ENCODE measurements at places on chromosomes 6 and 20.

- DNase-seq: no peak
These were observed 14.8 kb upstream of the ADGB start for GRCh38 chr6:146583966-146584365.

DNA sequence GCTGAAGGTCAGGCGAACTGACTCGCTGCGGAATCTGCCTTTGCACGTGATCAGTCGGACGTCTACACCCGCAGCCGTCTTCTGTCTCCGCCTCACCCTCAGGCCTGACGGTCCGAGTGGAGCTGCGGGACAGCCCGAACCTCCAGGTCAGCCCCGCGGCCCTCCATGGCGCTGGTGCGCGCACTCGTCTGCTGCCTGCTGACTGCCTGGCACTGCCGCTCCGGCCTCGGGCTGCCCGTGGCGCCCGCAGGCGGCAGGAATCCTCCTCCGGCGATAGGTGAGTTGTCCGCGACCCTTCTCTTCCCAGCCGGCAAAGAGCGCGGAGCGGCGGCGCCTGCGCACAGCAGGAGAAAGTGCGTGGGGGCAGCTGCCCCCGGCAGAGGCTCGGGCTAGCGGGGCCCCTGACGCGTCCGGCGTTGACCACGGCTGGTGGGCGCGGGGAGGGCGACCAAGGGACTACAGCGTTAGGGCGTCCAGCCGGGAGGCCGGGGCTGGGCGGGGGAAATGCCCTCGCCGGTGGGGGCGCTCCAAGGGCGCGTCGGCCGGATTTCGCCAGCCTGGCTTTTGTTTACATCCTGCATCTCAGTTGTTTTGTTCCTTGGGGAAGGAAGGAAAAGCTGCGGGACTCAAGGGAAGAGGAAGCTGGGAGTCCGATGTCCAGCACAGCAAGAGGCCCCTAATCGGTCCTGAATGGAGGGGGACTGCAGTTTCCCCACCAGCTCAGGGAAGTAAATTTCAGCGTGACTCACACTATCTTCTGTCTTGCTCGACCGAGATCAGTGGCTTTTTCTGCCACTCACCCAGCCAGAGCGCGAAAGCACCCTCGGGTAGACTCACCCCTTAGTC is at the start of gene SMPDL3A:
SMPDL3A (plus strand) TSS at position 77 of the 846 bp plus-strand sequence; CDS start at position 166, 89 bp downstream.
- no peak for DNase-seq

DNA sequence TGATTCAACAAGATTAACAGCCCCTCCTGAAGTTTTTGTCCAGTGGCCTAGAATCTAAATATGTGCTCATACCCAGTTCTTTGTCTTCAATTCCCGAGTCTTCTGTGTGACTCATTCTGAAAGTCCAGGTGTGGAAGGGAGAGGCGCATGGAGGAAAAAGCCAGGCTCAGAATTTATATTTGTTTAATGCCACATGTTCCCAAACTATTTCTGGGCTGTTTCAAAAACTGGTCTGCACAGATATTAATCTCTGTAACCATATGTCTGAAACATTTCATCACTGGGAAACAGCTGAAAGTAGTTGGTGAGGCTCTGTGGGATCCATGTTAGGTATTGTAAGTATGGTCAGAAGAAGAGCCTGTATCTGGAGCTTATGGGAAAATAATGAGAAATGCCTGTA is 266.0 kb downstream of the PAX1 start:
- DNase-seq: no peak

DNA sequence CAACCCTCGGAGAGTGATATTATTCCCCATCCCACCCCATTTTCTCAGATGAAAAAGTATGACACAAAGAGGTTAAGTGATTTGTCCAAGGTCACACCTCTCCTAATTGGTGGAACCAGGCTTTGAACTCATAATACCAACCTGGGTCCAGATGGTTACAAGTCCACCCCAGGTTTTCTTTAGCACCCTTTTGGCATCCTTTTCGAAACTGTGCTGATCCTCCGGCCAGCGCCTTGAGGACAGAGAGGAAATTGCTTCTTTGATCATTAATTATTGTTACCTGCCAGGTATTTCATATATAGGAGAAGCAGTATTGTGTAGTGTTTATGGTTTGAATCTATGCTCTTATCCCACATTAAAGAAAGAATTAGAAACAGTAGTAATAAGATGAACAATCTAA is 29.3 kb upstream of the PDYN start:
- DNase-seq: no peak

- no peak for DNase-seq
These were observed 106.4 kb upstream of the SGK1 start for GRCh38 chr6:134424165-134424797.

GRCh38 chr6:142387997-142388815 is 86.4 kb downstream of the ADGRG6 start:
- no peak for DNase-seq

DNA sequence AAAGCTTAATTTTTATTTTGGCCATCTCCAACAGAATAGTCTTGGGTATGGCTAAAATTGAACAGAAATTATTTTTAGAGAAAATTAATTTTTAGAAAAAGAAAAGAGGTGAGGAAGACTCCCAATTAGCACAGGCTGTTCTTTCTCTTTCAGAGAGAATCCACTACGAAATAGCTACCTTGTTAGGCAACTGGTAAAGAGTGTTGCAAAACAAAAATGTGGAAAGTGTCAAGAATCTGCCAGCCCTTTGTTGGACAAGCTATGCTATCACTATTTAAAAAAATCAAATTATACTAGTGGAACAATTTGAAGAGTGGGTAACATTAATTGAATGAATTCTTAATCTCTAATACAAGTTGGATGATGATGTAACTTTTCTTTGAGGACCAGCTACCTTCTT is 19.2 kb upstream of the ZSCAN9 start:
- no peak for DNase-seq

DNA sequence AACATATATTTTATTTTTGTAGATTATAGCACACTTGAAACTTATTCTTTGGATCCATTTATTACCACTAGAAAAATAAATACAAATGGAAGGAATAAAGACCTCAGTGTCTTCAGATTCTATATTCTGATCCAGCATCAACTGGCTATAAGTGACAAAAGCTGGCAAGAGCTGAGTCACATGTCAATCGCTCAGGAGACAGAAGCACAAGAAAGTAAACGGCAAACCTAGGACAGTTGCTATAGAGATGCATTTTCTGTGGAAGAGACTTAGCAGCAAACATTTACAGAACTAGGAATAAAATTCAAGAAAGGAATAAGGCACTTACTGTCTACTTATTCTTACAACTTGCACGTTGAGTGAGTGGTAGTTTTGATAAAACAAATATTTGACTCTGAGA is 230.4 kb downstream of the CLVS2 start:
- DNase-seq: no peak

GRCh38 chr6:11384531-11385309 is 152.3 kb upstream of the NEDD9 start:
- no peak for DNase-seq

DNA sequence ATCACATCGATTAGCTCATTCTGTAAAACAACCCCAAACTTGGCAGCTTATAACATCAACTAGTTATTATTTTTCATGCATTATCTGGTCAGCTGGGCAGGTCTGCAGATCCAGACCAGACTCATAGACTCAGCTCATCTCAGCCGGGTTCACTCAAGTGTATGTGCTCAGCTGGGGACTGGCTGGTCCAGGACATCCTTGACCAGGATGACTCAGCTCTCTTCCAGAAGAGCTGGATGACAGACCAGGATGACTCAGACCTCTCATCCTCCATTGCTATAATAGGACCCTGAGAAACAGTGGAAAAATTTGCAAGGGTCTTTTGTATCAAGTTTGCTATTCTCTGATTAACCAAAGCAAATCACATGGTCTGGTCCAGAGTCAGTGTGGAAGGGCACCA is 312.5 kb upstream of the PLCB4 start:
- no peak for DNase-seq

DNA sequence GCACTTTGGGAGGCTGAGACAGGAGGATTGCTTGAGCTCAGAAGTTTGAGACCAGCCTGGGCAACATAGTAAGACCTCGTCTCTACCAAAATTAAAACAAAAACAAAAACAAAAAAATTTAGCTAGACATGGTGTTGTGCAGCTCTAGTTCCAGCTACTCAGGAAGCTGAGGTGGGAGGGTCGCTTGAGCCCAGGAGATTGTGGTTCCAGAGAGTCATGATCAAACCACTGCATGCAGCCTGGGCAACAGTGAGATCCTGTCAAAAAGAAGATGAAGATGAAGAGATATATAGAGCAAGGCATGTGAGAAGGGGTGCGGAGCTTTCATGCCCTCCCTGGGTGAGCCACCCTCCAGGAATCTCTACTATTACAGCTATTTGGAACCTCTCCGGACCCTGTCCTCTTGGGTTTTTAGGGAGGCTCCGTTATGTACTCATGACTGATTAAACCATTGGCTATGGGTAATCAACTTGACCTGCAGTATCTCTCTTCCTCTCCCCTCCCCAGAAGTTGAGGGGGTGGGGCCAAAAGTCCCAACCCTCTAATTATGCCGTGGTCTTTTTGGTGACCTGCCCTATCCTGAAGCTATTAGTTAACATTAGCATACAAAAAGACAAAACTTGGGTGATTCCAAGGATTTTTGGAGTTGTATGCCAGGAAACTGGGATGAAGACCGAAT is 9.0 kb downstream of the POLH start:
- DNase-seq: no peak

Data from stimulated activated CD4-positive, alpha-beta T cell treated with anti-CD3 and anti-CD28 coated beads, Interleukin-12 subunit alpha, Interleukin-12 subunit beta, amount 100 ng/mL, for 24 hours (primary cell).